ENCODE measurements at places on chromosomes 16 and 17. TPM values are rescaled to one million over a fixed set of nuclear protein-coding genes. Genes with fewer than 3 reads are reported as not detected.

GRCh38 chr16:30628628-30629540 lies 18.7 kb upstream of the ZNF689 start:
- peak overlapping the region; percentile 45 for H3K4me3 ChIP-seq
- H3K4me1 ChIP-seq, result peaks cover 10% of the 10 kb centered on the region

DNA sequence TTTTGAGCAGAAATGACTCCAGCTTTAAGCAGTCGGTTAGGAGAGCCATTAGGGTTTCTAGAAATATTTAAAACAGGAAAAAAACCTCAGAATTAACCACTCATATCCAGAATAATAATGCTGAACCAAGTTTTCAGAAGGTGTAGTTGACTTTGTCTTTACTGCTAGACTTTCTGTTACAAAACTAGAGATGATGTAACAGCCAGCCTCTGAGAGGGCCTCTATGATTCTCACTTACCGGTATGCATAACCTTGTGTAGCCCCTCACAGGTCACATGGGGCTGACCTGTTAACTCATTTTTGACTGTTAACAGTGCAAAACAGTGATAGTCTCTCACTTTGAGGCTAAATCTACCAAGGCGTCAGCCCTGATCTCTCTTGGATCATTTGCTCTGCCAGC lies 74.3 kb downstream of the TEX14 start:
- no peak for DNase-seq
- peaks cover 31% of the 10 kb centered on the region for H3K4me1 ChIP-seq
- no peak overlapping the region for H3K27ac ChIP-seq
- H3K27me3 ChIP-seq, result no peaks in the 10 kb centered on the region

DNA sequence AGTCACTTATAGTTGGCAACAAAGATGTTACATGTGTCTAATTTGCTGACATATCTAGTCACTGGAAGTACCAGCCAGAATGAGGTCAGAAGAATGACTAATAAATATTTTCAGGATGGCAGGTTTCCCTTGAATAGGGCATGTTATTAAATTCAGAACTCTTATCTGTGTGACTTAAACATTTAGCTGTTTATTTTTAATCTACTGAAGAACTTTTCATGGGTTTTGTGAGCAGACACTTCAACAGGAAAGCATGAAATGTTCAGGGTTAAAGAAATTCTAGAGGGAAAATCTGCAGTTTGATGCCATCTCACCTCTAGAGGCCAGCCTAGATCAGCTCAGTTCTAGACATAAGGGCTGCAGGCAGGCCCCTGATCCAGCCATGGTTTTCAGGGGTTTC lies 13.2 kb downstream of the JPT2 start:
- H3K4me1 ChIP-seq, result no peaks in the 10 kb centered on the region
- no peak overlapping the region for H3K27ac ChIP-seq
- DNase-seq, result no peak
- peaks cover 58% of the 10 kb centered on the region for H3K36me3 ChIP-seq
- no peak overlapping the region for H3K4me3 ChIP-seq

- no peak for DNase-seq
- H3K36me3 ChIP-seq, result no peaks in the 10 kb centered on the region
- no peaks in the 10 kb centered on the region for H3K4me1 ChIP-seq
- no peaks in the 10 kb centered on the region for H3K27me3 ChIP-seq
- H3K4me3 ChIP-seq, result no peak overlapping the region
- no peak overlapping the region for H3K27ac ChIP-seq
These were observed 234.7 kb downstream of the KATNIP start for GRCh38 chr16:27784351-27785306.

DNA sequence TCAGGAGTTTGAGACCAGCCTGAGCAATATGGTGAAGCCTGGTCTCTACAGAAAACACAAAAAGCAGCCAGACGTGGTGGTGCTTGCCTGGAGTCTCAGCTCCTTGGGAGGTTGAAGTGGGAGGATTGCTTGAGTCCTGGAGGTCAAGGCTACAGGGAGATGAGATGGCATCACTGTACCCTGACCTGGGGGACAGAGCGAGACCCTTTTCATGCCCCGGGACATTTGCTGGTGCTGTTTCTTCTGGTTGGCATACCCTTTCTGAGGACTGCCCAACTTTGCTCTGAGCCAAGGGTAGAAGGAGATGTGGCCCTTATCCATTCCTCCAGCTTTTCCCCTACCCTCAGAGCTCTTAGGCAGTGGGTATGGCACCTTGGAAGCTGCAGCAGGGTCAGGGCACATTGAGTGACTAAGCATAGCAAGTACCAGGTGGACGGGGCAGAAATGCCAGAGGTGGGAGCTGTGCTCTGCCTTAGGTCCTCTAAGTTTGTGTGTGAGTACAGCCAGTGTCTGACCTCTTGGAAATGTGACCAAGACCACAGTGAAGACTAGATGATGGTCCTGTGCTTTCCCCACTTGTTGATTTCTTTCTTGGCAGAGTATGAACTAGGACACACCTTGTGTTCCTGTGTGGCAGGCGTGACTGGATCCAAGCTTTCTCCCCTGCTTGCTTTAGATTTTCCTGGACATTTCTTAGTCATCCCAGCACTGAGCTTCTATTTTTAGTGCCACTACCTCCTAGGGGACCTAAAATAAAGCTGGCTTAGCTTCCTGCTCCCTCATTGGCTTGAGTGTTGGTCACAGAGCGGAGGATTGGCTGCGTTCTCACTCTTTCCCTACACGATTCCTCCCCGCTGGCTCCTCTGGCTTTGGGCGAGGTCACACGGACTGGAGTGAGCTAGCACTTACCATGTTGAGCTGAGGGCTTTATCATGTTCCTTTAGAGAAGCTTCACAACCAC lies 9.9 kb upstream of the EDC4 start:
- H3K4me1 ChIP-seq, result peaks cover 6% of the 10 kb centered on the region
- no peak overlapping the region for H3K4me3 ChIP-seq
- peaks cover 19% of the 10 kb centered on the region for H3K36me3 ChIP-seq
- DNase-seq, result no peak

GRCh38 chr16:86566601-86566965 lies at the start of gene FOXC2:
Gene FOXC2 (plus strand): TSS chr16:86566829. CDS start chr16:86567336, 507 bp downstream.
- no peak within 1 kb of the TSS for H3K4me3 ChIP-seq
- H3K4me1 ChIP-seq, result peaks cover 10% of the 10 kb centered on the region
- H3K27ac ChIP-seq, result no peak within 1 kb of the TSS
- no peaks in the 10 kb centered on the region for H3K36me3 ChIP-seq

Gene PRR29
- total RNA-seq, result 1.3 TPM

Gene PYCARD
- total RNA-seq, result 97.7 TPM
